ENCODE measurements at places on chromosomes 13 and 19.
A peak's percentile ranks its signal among the peaks of the same experiment; 100 is the strongest.

GRCh38 chr13:20416223-20416745 lies 109.4 kb downstream of the CRYL1 start:
- DNase-seq: no peak

DNA sequence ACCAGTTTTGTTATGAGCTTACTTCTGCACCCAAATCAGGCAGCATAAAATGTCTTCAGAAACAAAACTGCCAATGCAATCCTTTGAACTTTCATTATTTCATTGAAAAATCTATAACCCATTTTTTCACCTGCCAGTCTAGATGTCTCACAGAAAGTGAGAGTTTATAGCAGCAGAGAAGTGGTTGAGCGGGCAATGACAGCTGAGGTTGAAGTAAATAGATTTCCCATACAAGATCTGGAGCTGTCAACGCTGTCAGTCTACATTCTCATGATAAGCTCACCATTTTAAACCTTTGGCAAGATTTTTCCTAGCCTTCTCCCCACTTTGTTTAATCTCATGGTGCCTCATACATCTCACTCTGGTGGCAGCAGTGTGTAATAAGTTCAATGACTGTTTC lies 1144.9 kb upstream of the PCDH9 start:
- no peak for DNase-seq

- peak; percentile 49 for DNase-seq
These were observed 8.7 kb upstream of the ATP12A start for GRCh38 chr13:24671386-24672113.

DNA sequence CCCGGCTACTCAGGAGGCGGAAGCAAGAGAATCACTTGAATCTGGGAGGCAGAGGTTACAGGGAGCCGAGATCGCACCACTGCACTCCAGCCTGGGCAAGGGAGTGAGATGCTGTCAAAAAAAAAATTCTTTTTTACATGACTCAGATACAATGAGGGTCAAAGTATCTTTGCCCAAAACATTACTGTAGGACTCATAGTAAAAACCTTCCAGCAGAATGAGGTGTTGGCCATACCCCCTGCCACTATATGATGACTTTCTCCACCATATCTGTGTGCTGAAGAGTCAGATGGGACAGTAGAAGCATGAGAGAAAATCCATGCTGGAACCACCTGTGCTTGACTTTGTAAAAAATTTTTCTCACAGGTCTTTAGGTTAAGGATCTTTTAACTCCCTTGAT lies 86.7 kb downstream of the COL4A2 start:
- DNase-seq: no peak

DNA sequence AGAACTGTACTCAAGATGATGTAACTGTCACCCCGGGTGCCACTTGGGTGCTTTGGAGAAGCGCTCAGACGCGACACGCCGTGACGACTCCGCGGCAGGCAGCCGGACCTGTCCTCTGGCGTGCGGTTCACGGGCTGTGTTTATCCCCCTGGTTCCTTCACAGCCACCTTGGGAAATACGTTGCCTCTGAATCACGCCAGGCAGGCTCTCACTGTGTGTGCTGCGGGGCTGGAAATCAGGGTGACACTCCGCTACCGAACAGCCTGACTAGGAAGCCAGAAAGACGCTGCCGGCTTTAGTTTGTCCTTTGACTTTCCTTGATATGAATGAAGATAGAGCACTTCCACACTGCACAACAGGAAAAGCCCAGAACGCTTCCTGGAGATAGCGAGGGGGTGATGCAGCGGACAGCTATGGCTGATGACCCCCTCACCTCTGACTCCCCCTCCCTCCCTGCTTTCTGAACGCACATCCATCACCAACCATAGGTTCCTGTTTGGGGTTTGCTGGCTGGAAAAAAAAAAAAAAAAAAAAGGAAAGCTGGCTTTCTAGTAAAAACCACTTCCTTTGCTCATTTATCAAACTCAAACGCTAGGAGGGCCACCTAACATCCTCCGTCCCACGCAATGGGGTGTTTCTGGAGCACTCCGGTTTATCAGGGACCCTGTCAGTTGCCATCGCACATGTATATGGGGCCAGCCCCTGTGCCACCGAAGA lies 3.7 kb upstream of the GP6 start:
- DNase-seq: no peak

GRCh38 chr19:3949997-3950859 lies 17.4 kb downstream of the NMRK2 start:
- DNase-seq: no peak

DNA sequence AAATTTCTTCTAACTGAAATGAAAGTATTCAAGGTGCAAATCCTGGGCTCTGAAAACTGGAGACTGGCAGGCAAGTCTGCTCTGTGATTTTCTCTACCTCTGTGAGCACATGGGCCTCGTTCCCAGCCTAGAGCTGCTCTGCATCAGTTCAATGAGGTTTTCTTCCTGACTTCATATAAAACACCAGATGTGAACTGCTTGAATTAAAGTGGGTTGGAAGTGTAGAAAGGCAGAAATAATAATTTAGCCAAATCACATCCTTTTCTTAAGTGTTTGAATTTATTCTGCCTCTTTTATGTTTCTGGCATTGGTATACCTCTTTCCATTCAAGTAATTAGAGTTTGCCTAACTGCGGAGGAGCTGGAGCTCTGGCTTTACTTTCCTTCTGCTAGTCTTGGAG lies 540.8 kb downstream of the OLFM4 start:
- no peak for DNase-seq

DNA sequence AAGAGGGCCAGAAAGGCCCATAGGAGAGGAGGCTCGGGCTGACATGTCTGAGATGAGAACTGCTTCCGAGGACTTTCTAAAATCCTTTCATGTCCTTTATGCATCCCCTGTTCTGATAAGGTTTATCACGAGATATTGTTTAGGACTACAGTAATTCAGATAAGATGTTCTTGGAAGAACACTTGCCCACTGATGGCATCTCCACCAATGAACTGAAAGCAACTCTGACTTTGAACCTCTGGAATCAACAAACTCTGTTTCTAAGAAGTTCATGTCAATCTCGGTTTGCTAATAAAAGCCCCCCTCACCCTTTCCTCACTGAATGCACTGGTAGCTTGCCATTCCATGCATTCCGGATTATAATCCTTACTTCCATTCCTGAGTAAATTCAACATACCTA lies 90.9 kb downstream of the FGF9 start:
- DNase-seq: no peak

GRCh38 chr13:95420501-95420900 lies 119.2 kb upstream of the ABCC4 start:
- DNase-seq: no peak

GRCh38 chr19:36674201-36674600 lies 7.6 kb upstream of the ZNF461 start:
- DNase-seq: no peak

- DNase-seq: no peak
These were observed 190.1 kb downstream of the KLF5 start for GRCh38 chr13:73248711-73249580.

- DNase-seq: no peak
These were observed 312.3 kb downstream of the GPC5 start for GRCh38 chr13:91710733-91711132.

DNA sequence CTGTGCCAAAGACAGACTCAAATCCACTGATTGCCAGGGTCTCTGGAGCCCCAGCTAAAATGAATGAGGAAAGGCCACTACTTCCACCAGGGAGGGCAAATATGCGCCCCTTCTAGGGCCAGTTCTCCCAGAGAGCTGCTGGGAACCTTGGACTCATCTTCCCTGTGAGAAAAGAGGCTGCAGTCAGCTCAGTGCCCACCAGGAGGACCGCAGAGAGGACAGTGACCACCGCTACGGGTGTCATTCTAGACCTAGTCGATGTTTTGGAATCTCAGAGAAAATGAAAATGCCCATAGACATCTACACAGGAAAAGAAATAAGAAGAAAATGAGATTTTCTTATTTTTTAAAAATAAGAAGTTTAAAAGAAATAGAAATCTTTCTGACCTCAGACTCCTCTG lies 235.1 kb downstream of the UQCRFS1 start:
- no peak for DNase-seq

GRCh38 chr13:23375001-23375971 lies 58.2 kb downstream of the SACS start:
- DNase-seq: peak; percentile 81

DNA sequence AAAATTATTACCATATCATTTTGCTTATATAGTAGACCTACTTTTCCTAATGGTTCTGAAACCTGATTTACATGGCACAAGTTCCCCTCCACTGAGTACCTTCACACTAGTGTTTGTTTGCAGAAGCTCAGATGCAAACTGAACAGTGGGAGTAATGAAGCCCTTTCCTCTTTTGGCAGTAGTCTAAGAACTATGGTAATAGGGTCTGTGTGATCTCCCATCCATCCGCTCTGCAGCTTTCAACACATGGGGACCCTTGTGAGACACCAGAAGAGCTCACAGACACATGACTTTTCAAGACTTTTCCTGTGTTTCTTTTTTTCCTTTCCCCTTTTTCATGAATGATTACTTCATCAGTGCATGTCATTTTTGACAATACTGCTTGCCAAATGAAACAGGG lies 336.0 kb downstream of the ATP8A2 start:
- no peak for DNase-seq

GRCh38 chr13:48162217-48162616 lies 67.3 kb upstream of the MED4 start:
- no peak for DNase-seq

GRCh38 chr19:55446060-55446459 lies 3.0 kb upstream of the SHISA7 start:
- DNase-seq: no peak

DNA sequence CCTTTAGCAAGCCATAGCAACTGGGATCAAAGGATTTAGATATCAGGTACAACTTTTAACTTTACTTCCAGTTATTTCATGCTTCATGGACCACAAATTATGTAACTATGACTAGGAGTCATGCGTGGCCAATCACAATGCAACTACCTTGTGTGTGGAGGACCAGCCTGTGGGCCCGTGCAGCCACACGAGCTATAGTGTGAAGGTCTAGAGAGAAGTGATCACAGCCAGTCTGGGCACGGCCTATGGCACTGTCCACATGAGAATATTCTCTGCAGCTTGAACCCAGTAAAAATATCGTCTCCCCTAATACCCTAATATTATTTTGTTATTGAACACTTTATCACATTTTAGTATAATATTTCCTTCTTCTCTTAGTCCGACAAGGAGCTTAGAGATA lies 464.9 kb upstream of the MIR17HG start:
- DNase-seq: no peak

DNA sequence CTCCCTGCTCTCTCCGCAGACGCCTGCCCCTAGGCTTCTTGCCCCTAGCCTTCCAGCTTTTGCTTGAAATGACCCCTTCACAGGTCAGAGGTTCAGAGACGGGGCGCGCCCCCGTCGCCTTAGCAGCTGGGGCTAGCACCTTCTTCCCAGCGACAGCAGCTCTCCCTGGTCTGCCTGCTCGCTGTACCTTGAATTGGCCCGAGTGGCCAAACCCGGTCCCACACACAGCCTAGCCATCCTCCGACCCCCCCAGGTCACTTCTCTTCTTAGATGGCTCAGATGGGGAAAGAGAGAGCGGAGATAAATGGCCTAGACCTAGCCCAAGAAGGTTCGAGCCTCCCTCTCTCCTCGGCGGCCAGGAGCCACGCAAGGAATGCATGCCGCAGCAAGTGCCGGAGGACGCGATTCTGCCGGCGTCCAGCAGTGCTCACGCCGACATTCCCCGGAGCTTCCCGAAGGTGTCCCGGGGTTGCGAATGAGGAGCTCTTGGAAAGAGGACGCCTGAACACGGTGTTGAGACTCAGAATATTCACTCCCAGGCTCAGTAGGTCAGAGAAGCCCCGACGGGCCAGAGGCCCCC lies 1.3 kb downstream of the CDX2 start:
- peak; percentile 52 for DNase-seq

- DNase-seq: no peak
These were observed 121.1 kb upstream of the MYO16 start for GRCh38 chr13:108508263-108508662.

- no peak for DNase-seq
These were observed 137.5 kb downstream of the SIPA1L3 start for GRCh38 chr19:38044267-38045111.

GRCh38 chr13:110855363-110855762 lies 59.5 kb downstream of the ANKRD10 start:
- no peak for DNase-seq

- DNase-seq: no peak
These were observed 27.3 kb upstream of the SLC7A10 start for GRCh38 chr19:33252971-33253370.

DNA sequence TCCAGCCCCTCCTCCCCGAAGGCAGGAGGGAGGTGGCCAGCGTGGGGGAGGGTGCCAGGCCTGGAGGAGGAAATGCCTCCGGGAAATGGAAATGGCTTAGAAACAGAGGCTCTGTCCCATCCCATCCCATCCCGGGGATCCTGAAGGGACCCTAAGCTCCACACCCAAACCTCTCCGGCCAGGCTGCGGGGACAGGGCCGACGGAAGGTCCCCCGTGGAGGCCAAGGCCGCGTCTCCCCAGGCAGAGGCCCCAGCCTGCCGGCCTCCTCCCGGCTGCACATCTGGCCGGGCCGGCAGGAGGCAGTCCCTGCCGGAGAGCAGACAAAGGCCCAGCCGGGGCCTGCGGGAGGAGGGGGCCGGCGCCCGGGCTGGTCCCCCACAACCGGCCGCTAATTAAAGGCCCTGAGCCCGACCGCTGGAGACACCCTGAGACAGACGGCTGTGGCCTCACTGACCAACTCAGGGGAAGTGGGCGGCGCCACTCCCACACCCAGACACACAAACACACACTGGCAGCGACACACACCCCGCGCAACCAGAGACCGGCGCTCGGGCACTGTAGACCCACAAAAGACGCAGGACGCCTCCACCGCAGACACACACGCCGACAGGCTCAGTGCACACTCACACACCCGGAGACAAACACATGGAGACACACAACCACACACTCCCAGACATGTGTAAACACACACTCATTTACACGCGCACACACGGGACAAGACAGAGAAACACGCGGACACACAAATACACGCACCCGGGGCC lies 1.1 kb downstream of the ADAMTS10 start:
- peak; percentile 86 for DNase-seq

GRCh38 chr13:31395090-31395489 lies 195.3 kb downstream of the B3GLCT start:
- DNase-seq: no peak

DNA sequence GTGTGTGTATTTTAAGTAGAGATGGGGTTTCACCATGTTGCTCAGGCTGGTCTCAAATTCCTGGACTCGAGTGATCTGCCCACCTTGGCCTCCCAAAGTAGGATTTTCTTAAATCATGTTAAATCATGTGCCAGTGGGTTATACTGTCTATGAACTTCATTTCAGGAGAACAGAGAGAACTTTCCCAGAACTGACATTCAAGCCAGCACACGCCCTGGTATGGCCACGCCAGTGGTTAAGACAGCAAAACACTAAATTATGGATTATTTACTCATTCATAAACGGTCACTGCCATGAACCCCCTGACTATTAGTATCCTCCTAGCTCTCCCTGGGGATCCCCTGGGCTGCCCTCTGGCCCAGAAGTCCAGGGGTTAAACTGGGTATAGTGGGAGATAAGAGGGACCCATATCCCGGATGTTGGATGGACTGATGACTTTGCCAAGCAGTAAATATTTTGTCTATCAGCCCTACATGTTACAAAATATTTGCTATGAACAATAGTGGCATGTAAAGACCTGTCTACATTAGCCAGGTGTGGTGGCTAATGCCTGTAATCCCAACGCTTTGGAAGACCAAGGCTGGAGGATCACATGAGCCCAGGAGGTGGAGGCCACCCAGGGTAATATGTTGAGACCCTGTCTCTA lies 16.1 kb upstream of the STRN4 start:
- no peak for DNase-seq

- no peak for DNase-seq
These were observed 52.5 kb downstream of the FLT3 start for GRCh38 chr13:28047757-28048388.

- no peak for DNase-seq
These were observed 187.8 kb downstream of the LHFPL6 start for GRCh38 chr13:39415008-39415802.
